Stimulated activated CD8-positive, alpha-beta memory T cell treated with anti-CD3 and anti-CD28 coated beads, Interleukin-2, amount 100 ng/mL, for 1 hour (primary cell): ENCODE measurements at places on chromosomes 1 and 21.

- DNase-seq = no peak
Observed at GRCh38 chr1:31127266-31127665, 61.7 kb upstream of the PUM1 start.

GRCh38 chr1:61332196-61332753, 249.9 kb downstream of the NFIA start:
- DNase-seq = no peak

DNA sequence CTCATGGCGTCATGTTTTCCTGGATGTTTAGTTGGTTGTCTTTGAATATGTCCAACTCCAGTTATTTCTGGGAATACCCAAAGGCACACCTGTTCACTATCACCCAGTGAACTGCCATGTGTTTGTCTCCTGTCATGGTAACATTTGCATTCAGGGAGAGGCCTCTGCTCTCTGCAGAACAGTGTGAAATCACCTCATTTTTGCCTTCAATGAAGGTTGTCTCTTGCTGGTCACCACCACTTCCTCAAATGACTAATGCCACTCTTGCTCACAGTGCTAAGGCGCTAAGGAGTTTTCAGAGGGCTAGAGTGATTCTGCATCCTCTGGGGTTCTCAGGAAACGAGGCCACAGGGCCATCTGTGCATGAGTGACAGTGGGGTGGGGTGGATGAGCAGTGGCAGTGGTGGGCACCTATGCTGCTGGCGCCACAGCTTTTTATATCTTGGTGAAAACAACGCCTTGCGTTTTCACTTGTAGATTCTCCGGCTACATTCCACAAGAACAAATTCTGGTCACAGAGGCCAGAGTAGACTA, 60.0 kb upstream of the ATP5PO start:
- DNase-seq = peak; percentile 39

DNA sequence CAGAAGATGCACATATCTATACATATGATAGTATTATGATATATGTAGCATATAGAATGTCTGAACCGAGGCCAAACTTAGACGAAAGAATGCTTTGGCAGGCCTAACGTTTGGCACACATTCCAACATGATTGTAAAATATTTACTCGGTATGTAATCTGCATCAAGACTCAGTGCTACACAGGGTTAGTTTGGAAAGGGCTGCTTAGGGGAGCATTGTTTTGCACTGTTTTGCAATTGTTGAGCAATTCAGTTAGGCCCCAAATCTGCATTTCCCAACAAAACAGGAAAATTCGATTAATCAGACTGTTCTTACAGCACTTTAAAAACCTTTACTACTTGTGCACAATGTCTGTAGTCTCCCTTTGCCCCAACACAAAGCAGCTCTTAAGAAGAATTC, 216.0 kb upstream of the NEGR1 start:
- no peak for DNase-seq

- no peak for DNase-seq
Observed at GRCh38 chr1:215987092-215987875, 420.2 kb downstream of the KCTD3 start.

- no peak for DNase-seq
Observed at GRCh38 chr21:42386034-42386591, 9.7 kb downstream of the TMPRSS3 start.

- DNase-seq = no peak
Observed at GRCh38 chr1:43914576-43915525, 18.8 kb upstream of the ARTN start.

- no peak for DNase-seq
Observed at GRCh38 chr21:35530766-35531165, 481.7 kb upstream of the RUNX1 start.

- DNase-seq = no peak
Observed at GRCh38 chr1:43443197-43443946, 10.4 kb downstream of the HYI start.

DNA sequence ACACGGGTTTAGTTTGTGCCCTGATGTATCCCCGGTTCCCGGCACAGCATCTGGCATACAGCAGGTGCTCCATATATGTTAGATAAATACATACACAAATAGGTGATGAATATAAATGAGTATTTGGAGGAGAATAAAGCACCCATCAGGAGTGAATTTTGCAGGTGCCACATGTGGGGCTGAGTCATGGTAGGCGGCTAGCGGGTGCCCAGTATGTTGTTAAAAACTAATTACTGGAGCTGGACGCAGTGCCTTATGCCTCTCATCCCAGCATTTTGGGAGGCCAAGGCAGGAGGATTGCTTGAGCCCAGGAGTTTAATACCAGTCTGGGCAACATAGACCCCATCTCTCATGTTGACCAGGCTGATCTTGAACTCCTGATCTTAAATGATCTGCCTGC, 16.7 kb upstream of the WASF2 start:
- DNase-seq = no peak

- no peak for DNase-seq
Observed at GRCh38 chr1:192003295-192004077, 154.8 kb upstream of the RGS18 start.

DNA sequence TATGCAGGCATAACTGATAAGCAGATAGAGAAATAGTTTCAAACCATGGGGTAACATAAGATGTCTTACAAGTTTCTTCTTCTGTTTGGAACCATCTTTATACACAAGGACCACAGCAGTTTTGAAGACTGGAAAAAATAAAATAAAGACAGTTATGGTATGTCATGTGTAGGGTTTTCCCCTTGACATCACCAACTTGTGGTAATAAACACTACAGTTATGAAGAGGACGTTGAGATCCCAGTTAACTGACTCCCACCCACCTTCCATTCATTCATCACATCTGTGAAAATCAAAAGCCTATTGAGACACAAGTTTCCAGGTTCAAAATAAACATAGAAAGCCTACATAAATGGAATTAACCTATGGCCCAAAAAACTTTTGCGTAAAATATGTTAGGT, 92.5 kb upstream of the KRTAP19-8 start:
- DNase-seq = no peak

DNA sequence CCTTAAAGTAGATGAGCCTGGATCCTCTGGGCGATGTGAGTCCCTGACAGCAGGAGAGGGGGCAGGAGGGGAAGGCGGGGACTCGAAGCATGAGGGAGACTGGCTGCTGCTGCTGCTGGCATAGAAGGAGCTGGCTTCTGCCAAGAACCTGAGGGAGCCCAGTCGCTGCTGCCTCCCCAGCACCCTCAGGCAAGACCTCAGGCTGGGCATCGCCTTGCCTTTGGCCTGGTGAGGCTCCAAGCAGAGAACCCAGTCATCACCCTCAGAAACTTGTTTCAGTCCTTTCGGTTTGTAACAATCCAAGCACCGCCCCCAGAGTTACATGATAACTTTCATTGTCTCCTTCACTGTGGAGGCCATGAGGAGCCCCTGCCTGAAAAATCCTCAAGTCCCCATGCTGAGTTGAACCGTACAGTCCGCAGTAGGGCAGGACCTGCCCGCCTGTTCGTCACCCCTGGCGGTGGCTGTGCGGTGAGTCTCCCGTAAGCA, 38.8 kb downstream of the POFUT2 start:
- no peak for DNase-seq

- DNase-seq = no peak
Observed at GRCh38 chr1:164688791-164689190, 129.8 kb downstream of the PBX1 start.

- no peak for DNase-seq
Observed at GRCh38 chr1:76921590-76921989, 54.3 kb downstream of the ST6GALNAC5 start.

GRCh38 chr1:230306169-230306568, 120.0 kb downstream of the PGBD5 start:
- no peak for DNase-seq

- DNase-seq = no peak
Observed at GRCh38 chr1:235124665-235125064, 4.0 kb downstream of the TOMM20 start.

GRCh38 chr1:162056043-162056442, 13.4 kb upstream of the NOS1AP start:
- no peak for DNase-seq

GRCh38 chr1:182484531-182485257, 34.7 kb downstream of the RGSL1 start:
- DNase-seq = no peak

DNA sequence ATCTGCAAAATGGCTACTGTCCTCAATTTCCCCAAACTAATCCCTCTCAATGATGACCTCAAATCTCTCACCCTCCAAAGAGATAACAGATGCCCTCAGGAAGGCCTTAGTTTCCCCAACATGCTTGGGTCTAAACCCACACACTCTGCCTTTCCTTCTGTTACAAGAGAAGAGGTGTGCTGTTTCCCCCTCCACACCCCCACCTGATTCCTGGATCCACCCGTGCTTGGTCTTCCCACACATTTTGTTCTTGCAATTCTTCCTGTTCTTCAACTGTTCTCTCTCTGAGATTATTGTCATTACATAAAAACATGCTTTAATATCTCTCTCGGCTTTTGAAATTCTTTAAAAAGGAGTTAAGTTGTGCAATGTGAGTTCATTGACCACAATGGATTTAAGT, 5.7 kb upstream of the CBR3 start:
- no peak for DNase-seq

- no peak for DNase-seq
Observed at GRCh38 chr21:43027846-43028731, 47.5 kb downstream of the CBS start.

- no peak for DNase-seq
Observed at GRCh38 chr1:25661043-25661815, 44.6 kb downstream of the MAN1C1 start.

DNA sequence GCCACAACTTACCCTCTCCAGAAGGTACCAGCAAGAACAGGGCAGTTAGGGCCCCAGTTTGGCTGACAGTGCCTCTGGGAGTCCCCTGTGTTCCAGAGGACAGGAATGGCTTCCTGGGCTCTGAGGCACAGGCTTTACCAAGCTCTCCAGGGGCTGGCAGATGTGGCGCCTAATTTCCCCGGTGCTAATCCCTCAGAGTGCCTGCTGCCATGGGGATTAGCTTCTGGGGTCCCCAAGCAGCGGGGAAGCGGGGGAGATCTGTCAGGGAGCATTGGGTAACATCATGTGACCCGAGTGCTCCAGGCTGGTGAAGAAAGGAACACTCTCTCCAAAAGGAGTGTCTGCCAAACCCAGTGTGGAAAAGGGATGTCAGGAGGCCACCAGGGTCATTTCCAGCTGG, at the start of gene LACTBL1:
Gene LACTBL1 (minus strand): TSS at position 107 of the 400 bp plus-strand sequence. CDS start 550 bp downstream, outside the sequence.
- no peak for DNase-seq

DNA sequence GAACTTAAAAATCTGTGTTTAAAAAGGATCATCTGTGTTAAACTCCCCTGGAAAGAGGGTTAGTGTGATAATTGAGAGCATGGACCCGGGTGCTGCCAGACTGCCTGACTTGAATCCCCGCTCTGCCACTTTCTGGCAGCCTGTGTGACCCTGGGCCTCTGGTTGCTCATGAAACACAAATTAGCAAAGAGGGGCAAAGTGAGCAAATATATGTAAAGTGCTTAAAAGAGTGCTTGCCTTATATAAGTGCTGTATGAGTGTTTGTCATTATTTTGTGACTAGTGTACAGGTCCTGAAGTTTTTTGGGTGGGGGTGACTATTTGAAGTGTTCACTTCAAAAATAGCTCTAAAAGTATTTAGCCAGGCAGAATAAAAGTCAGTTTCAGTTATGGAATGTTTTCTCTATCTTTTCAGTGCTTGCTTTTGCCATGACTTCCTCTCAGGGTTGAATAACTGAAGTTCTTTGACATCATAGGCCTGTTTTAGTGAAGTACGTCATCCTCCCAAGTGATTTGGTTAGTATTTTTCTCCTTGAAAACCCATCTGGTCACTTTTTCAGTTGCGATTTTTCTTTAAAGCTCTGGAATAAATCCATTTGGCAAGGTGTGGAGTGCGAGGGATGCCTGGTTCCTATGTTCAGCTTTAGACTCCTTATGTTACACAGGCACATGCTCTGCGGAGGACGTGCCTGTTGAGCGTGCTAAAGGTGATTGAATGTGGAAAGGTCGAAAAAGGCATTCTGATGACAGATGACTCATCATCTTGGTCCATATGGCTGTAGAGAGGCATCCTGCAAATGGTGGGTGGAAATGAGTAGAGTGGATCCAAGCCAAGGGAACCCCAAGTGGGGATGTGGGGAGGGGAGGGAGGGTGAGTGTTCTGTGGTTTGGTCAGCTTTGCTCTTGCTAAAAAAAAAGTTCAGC, 47.8 kb downstream of the AK4 start:
- DNase-seq = no peak

GRCh38 chr1:87329051-87329525, 408 bp downstream of the LMO4 start:
- DNase-seq = no peak

- no peak for DNase-seq
Observed at GRCh38 chr1:176826265-176826664, 338.2 kb downstream of the ASTN1 start.

GRCh38 chr21:40844935-40845334, 2.0 kb downstream of the DSCAM start:
- DNase-seq = no peak
